ENCODE measurements at places on chromosomes 6 and 20. TPM values are rescaled to one million over a fixed set of nuclear protein-coding genes. Genes with fewer than 3 reads are reported as not detected.

TRIM31 gene
- total RNA-seq: not detected

SYNDIG1 gene
- total RNA-seq: 6.2 TPM

DNA sequence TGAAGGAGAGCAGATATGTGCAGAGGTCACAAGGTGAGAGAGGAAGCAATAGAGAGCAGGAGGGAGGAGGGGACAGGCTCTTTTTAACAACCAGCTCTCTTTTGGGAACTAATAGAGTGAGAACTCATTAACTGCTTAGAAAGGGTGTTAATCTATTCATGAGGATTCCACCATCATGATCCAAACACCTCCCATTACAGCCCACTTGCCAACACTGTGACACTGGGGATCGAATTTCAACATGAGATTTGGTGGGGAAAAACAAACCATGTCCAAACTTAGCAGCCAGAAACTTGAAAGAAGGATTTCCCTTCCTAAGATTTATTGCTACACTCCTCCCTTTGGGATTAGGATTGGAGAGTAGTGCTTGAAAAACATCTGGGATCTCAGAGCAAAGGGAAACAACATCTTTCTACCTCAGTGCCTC is 135.5 kb upstream of the PLCB4 start:
- H3K27me3 ChIP-seq: no peaks in the 10 kb centered on the region
- no peaks in the 10 kb centered on the region for H3K36me3 ChIP-seq
- H3K27ac ChIP-seq: no peak overlapping the region
- no peak overlapping the region for H3K4me3 ChIP-seq
- no peaks in the 10 kb centered on the region for H3K4me1 ChIP-seq
- DNase-seq: no peak

BPIFA1 gene
- total RNA-seq: not detected

OR2J3 gene
- total RNA-seq: not detected

DNA sequence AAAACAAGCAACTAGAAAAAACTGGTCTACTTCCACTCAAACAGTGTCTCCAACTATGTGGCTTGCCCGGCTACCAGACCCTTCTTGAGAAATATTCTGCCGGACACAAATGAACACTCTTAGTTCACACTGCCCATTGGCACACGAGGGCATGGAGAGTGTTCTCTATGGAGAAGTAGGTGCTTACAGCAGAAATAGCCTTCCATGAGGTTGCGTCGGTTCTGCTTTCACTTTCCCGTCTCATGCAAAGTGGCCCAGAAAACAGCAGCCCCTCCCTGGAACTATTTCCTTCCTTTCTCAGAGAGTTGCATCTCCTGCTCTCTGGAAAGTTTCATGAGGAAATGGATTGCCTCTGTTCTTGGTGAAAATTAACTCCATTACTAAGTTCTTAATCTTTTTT is 9.5 kb upstream of the HLA-DOA start:
- H3K27me3 ChIP-seq: no peaks in the 10 kb centered on the region
- no peak overlapping the region for H3K4me3 ChIP-seq
- DNase-seq: no peak
- no peaks in the 10 kb centered on the region for H3K36me3 ChIP-seq
- H3K4me1 ChIP-seq: no peaks in the 10 kb centered on the region

- H3K27ac ChIP-seq: no peak overlapping the region
- DNase-seq: no peak
- no peaks in the 10 kb centered on the region for H3K36me3 ChIP-seq
- H3K4me3 ChIP-seq: no peak overlapping the region
- H3K4me1 ChIP-seq: no peaks in the 10 kb centered on the region
Measured at GRCh38 chr6:127762284-127762683, 138.6 kb downstream of the THEMIS start.

- no peak for DNase-seq
- H3K27ac ChIP-seq: no peak overlapping the region
- H3K4me3 ChIP-seq: no peak overlapping the region
- no peaks in the 10 kb centered on the region for H3K4me1 ChIP-seq
- no peaks in the 10 kb centered on the region for H3K36me3 ChIP-seq
- H3K27me3 ChIP-seq: no peaks in the 10 kb centered on the region
Measured at GRCh38 chr6:83536034-83536646, 23.8 kb downstream of the PRSS35 start.

IRF4 gene
- 3.8 TPM for total RNA-seq

FOXS1 gene
- 10.0 TPM for total RNA-seq

FAM209B gene
- 0.90 TPM for total RNA-seq

Data from aorta (tissue), 5 donors.